DND-41 (cell line): ENCODE measurements at places on chromosomes 5 and 9.

- no peaks in the 10 kb centered on the region for H3K27me3 ChIP-seq
- no peak overlapping the region for H3K4me3 ChIP-seq
- H3K36me3 ChIP-seq: no peaks in the 10 kb centered on the region
- H3K4me1 ChIP-seq: no peaks in the 10 kb centered on the region
- DNase-seq: no peak
- no peak overlapping the region for H3K27ac ChIP-seq
These were observed 39.9 kb upstream of the PAM start for GRCh38 chr5:102715082-102715807.

DNA sequence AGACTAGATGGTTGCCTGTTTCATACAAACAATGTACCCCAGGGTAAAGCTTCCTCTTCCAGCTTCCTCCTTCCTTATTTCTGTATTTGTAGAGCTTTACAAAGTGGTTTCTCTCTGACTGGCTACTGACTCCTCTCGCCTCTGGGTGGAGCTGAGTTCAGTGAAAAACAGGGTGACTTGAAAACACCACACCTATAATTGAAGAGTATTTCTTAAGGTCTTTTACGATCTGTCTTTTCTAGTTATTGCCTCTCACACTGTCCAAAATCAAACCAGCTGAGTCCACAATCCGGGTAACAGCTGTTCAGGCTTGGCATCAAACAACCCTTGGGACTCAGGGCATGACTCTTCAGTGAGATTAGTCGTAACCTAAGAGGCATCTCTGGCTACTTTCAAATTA lies 200.4 kb downstream of the ARRDC3 start:
- no peaks in the 10 kb centered on the region for H3K27me3 ChIP-seq
- no peak for DNase-seq
- no peaks in the 10 kb centered on the region for H3K4me1 ChIP-seq
- no peaks in the 10 kb centered on the region for H3K36me3 ChIP-seq
- H3K4me3 ChIP-seq: no peak overlapping the region
- H3K27ac ChIP-seq: no peak overlapping the region

DNA sequence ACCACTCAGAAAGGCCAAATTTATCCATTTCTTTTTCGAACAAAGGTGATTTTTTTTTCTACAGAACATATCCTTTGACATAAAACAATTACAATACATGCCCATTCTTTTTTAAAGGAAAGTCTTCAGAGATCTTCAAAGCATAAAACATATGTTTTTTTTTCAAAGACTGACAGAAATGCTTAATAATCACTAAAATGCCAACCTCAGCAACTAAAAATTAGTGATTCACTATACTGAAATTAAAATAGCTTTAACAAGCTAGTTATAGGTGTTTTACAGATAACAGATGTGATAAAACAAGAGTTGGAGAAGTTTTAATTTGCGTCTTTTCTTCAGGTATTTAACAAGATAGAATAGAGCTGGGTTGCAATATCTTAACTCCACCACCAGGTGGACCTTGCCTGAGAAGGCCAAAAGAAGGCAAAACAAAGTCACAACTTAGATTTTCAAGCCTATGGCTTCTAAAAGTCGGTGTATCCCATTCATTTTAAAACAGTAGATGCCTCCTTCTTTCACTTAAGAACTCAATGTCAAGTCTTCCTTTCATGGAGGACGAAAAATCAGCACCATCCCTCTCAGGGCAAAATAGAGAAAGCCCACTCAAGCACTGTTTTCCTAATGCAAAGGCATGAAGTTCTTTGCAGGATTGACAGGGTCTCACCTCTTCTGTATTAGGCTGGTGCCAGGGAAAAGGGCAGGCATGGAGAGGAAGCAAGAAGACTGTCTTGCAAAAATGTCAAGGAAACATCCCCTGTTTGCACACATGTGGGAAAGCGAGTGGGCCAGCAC lies 31.1 kb upstream of the CPLX2 start:
- no peak overlapping the region for H3K4me3 ChIP-seq
- H3K27ac ChIP-seq: no peak overlapping the region

GRCh38 chr5:150625831-150626746 lies 14.4 kb upstream of the SYNPO start:
- H3K27me3 ChIP-seq: no peaks in the 10 kb centered on the region
- no peaks in the 10 kb centered on the region for H3K36me3 ChIP-seq
- no peak for DNase-seq
- H3K4me3 ChIP-seq: no peak overlapping the region

DNA sequence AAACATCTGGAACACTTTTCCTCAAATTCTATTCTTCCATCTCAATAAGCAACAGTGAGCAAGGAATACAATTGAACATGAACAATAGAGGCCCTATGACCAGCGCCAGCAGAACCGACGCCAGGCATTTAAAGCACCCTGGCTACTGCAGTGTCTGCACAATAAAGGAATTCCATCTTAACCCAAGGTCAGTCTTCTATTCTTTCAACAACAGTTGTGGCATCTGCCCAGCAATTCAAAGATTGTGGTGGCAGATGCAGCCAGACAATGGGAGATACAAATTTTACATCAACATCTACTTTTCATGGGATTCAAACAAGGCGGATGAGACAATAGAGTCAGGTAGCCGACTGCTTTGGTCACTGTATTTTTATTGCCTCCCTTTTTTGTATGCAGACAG lies 65.9 kb downstream of the ELL2 start:
- peaks cover 12% of the 10 kb centered on the region for H3K4me1 ChIP-seq
- H3K4me3 ChIP-seq: no peak overlapping the region
- no peaks in the 10 kb centered on the region for H3K27me3 ChIP-seq

DNA sequence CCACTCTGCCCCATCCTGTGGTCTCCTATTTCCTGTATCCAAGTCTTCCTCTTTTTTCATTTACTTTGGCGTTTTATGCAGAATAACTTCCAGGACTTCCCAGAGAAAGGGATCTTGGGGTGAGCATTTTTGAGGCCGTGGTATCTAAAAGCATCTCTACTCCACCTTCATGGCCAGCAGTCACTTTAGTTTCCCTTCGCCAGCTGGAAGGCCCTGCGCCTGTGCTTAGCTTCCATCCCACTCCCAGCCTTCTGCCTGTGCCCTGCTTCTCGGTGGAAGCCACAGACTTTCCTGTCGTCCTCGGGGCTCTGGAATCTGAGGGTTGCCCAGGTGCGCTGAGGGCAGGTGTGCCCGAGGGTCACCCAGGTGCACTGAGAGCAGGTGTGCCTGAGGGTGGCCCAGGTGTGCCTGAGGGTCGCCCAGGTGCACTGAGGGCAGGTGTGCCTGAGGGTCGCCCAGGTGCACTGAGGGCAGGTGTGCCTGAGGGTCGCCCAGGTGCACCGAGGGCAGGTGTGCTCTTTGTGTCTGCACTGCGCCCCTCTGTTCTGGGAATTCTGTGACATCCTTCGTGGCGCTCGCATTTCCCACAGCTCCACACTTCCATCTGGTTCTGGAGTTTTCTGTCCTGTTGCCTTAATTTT lies 32.4 kb upstream of the LRRC14B start:
- no peak overlapping the region for H3K27ac ChIP-seq
- no peak for DNase-seq
- no peaks in the 10 kb centered on the region for H3K36me3 ChIP-seq
- no peaks in the 10 kb centered on the region for H3K4me1 ChIP-seq

- H3K27me3 ChIP-seq: no peaks in the 10 kb centered on the region
- no peak for DNase-seq
These were observed 21.3 kb upstream of the GLRX start for GRCh38 chr5:95843733-95844223.

GRCh38 chr9:76738402-76738801 lies 25.8 kb upstream of the PCA3 start:
- H3K27me3 ChIP-seq: no peaks in the 10 kb centered on the region
- no peak for DNase-seq
- H3K4me3 ChIP-seq: no peak overlapping the region

DNA sequence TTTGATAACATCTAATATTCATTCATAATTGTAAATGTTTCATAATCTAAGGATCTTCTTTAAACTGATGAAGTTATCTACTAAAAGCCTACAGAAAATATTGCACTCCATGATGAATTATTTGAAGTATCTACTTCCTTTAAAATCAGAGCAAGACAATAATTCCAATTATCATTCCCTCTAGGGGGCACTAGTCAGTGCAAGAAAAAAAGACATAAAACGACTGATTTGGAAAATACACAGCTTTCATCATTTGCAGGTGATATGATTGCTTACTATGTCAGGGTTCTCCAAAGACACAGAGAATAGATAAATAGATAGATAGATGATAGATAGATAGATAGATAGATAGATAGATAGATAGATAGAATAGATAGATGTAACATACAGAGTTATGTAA lies 13.5 kb upstream of the GRM6 start:
- no peaks in the 10 kb centered on the region for H3K27me3 ChIP-seq
- H3K36me3 ChIP-seq: no peaks in the 10 kb centered on the region
- no peaks in the 10 kb centered on the region for H3K4me1 ChIP-seq
- H3K4me3 ChIP-seq: no peak overlapping the region

GRCh38 chr9:110152704-110153374 lies 55.1 kb downstream of the C9orf152 start:
- no peaks in the 10 kb centered on the region for H3K27me3 ChIP-seq
- peak overlapping the region; percentile 57 for H3K4me3 ChIP-seq
- DNase-seq: peak; percentile 64
- H3K4me1 ChIP-seq: peaks cover 98% of the 10 kb centered on the region

DNA sequence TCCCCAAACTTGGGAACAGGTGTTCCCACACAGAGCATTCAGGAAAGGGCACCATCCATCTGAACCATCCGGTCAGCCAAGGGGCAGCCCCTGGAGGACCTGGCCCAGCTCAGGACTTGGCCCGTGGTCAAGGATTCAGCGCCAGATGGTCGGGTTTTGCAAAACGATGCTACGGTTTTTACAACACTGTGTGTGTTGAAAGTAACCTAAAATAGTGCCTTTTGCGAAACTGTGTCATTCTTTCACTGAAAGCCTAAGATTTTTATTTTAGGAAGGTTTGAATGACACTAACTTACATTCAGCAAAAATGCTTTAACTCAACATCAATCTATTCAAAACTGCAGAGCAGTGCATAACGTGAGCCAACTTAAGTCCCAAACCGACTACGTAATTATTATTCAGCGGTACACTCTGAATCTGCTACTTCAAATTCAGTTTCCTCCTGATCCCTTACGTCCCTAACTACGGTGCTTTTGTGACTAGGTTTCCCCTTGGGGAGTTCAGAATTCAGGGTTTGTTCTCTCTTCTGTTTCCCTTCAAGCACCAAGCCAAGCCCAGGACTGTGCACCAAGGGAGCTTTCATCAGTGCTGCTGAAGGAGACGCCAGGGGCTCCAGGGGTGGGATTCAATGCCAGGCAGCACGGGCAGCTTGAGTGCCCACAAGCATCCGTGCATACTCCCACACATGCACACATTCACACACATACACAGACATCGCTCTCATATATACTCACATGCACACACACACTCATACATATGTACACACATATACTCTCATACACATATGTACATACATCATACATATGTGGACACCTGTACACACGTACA lies 25.8 kb downstream of the LPCAT1 start:
- no peaks in the 10 kb centered on the region for H3K4me1 ChIP-seq
- H3K27ac ChIP-seq: no peak overlapping the region
- no peak for DNase-seq
- H3K36me3 ChIP-seq: peaks cover 82% of the 10 kb centered on the region

GRCh38 chr5:124941051-124942049 lies 194.9 kb upstream of the ZNF608 start:
- H3K36me3 ChIP-seq: no peaks in the 10 kb centered on the region
- no peak overlapping the region for H3K27ac ChIP-seq
- no peak for DNase-seq
- no peaks in the 10 kb centered on the region for H3K27me3 ChIP-seq
- H3K4me1 ChIP-seq: peaks cover 28% of the 10 kb centered on the region

GRCh38 chr5:139760066-139761056 lies 35.2 kb upstream of the PSD2 start:
- DNase-seq: no peak
- H3K4me3 ChIP-seq: no peak overlapping the region
- peaks cover 16% of the 10 kb centered on the region for H3K4me1 ChIP-seq
- no peaks in the 10 kb centered on the region for H3K27me3 ChIP-seq
- H3K27ac ChIP-seq: no peak overlapping the region

GRCh38 chr9:120344230-120344629 lies 235.7 kb downstream of the CDK5RAP2 start:
- H3K4me3 ChIP-seq: no peak overlapping the region
- no peaks in the 10 kb centered on the region for H3K4me1 ChIP-seq
- no peaks in the 10 kb centered on the region for H3K27me3 ChIP-seq
- no peak overlapping the region for H3K27ac ChIP-seq
- DNase-seq: no peak
- H3K36me3 ChIP-seq: no peaks in the 10 kb centered on the region
